ENCODE measurements at places on chromosomes 7 and 10. TPM values are rescaled to one million over a fixed set of nuclear protein-coding genes. Genes with fewer than 3 reads are reported as not detected.

DNA sequence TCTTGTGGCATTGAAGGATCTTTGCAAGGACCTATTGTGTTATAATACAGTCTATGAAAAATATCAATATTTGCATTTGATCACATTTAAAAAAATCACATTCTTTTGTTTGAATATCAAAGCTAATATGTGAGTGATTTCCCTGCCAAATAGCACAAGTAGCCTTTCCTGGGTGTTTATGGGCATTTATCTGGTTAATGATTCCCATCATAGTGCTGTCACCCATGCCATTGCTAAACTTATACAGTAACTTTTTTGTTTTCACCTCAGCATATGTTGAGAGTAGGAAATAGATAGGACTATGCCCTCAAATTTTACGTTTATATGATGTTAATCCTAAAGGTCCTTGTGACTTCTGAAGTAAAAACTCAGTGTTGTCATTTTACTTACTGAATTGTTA is 136.9 kb downstream of the CFTR start:
- no peak for DNase-seq

DNA sequence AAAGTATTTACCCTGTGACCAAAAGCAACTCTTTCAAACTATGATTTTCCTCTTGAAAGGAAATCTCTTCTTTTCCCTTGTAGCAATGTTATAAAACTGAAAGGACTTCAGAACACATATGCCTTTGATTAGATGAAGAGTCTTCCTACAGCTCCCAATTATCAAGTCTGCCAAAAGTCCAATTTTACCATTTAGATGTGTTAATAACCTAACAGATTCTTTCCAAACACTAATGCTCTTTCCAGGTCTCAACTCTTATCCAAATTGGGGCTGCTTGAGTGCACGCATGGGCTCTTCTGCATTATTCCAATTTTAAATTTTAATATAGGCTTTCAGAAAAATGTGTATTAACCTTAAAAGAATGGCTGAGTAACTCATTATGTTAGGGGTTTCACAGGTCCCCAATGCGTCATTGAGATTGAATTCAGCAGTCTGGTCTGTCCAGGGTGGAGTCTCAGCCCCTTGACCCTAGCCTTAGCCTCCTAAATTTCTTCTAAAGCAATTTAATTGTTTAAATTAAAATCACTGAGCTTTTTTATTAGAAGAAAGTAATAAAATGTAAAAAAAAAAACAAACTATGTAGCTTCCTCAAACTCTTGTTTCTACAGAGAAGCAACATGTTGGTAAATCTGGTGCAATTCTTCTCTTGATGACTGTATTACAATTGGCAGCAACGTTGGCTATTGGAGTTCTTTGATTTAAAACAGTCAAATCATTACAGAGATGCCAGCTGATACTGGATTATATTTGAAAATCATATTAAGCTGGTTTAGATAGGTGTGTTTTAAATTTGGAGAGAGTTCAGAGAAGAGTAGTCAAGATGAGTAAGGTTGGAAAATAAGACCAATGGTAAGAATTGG is 170.4 kb downstream of the DKK1 start:
- no peak for DNase-seq

- no peak for DNase-seq
These were observed 85.2 kb downstream of the ARHGAP22 start for GRCh38 chr10:48519481-48520183.

DNA sequence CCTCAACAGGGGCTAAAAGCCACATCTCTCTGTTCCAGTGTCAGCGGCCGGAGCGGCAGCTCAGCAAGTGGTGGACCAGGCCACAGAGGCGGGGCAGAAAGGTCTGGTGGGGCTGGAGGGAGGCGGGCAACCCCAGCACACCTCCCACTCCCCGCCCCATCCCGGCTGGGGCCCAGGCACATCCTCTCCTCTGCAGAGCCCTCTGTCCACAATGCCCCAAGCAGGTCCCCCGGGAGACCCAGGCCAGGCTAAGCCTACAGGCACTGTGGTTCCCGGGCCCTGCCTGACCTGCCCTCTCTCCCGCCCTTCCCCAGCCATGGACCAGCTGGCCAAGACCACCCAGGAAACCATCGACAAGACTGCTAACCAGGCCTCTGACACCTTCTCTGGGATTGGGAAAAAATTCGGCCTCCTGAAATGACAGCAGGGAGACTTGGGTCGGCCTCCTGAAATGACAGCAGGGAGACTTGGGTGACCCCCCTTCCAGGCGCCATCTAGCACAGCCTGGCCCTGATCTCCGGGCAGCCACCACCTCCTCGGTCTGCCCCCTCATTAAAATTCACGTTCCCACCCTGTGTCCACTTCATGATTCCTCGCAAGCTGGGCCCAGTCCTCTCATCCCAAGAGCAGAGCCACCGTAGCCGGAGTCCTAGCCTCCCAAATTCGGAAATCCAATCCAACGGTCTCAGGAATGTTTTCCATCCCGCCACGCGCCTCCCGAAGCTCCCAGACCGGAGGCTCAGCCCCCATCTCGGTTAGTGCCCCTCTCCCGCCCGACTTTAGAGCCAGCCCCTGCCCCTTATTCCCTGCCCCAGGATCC is 2.1 kb downstream of the ADIRF start:
- peak; percentile 93 for DNase-seq

DNA sequence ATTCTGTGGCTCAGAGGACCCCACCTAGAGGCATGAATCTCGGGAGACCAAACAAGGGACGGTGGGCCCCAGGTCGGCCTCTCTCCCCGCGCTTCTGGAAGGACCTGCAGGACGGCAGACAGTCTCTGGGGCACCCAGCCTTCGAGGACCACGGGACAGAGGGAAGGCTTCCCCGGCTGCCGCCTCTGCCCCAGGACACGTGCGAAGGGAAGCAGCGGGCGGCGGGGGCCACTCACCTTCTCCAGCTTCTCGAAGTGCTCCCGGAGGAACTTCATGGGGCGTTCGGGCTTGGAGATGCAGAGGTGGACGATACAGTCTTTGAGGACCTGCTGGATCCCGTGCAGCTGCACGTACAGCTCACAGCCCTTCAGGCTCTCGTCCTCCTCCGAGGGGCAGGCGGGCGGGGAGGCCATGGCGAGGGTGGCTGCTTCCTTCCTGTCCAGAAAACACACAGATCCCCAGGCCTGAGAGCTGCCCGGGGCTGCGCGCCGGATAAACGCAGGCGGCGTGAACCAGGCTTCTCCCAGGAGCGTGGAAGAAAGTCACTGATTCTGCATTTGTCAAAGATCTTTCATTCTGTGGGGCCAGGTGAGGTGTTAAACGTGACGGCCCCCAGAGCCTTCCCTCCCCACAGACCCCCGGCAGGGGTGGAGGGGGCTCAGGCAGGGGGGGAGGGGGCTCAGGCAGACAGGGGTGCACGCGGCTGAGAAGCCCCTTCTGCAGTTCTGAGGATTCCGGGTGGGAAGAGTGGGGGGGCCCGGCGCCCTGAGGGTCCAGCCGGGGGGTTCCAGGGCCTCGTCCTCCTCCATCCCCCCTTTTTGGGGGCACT is 15.2 kb upstream of the DNAAF5 start:
- no peak for DNase-seq

DNA sequence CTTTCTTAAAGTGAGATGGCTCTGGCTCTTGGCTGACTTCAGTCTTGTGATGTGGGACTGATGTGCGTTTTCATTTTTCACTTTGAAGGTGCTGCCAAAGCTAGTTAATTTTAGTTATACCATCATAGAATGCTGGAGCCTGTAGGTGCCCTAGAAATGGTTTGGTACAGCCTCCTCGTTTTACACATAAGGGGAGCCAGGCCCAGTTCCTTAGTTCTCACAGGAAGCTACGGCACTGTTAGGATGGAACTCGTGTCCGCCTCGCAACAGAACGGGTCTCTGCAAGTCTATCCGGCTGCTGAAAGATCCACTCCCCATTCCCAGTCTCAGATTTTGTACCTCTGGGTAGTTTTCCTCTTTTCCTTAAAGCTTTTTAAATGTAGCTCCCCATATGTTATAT is 173.2 kb upstream of the PRPS1L1 start:
- no peak for DNase-seq

DNA sequence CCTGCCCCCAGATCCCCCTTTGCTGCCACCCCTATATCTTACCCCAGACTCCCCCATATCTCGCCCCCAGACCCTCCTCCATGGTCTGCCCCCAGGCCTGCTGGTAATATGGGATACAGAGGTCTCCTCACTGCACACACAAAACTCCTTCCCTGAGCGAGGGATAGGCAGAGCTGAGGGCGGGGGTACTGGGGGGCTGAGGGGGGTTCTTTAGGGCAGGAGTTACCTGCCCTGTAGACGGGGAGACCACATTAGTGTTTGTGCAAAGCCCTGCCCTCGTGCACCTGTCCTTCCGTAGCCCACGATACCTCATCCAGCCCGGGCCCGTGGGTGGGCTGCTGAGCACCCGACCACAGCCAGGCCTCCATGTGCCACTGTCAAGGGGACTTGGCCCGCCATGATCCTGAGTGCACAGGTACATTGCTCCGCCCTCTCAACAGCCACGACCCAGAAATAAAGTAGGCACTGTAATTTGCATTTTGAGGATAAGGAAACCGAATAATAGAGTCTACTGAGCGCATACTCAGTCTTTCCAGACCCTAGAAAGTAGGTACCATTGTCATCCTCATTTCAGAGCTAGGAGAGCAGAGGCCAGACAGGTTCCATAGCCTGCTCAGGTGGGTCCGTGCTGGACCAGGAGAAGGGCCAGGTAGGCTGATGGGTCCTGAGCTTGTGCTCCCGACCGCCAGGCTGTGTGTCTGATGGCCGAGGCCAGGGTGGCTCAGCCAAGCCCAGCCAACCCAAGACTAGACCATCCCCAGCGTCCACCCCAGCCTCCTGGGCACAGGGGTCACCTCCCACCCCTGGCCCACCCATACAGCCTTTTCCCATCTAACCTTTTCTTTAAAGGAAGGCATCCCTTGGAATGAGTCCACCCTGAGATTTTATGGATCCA is 115.2 kb downstream of the LHPP start:
- DNase-seq: no peak

DNA sequence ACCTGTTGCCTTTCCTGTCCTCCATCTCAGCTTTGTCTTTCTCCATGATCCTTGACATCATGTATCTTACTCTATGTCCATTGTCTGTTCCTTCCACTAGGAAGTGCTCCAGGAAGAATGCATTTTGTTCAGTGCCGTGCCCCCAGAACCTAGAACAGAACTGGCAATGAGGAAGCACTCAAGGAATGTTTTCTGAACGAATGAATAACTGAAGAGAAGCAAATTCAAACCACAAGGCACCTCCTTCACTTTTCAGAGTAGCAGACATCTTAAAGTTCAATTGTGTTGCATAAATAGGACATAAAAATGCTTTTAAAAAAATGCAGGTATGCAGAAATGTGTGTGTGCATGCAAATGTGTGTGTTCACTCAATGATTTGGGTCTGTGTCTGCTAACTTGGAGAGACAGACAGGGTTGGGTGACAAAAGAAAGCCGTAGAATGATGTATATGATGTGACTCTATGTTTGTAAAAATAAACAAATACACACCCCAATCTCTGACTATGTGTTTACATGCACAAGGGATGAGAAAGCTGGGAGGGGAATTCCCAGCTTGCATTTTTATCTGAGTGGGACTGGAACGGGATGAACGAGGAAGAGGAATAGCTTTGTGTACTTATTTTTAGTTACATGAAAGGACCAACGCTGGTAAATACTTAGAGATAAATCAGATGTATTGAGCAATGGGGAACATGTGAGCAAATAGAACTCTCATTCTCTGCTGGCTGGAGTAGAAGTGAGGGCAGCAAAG is 237.7 kb downstream of the FANK1 start:
- DNase-seq: no peak

- DNase-seq: no peak
These were observed 1.0 kb upstream of the LRRN3 start for GRCh38 chr7:111089822-111090426.

- DNase-seq: no peak
These were observed 18.5 kb upstream of the SRGN start for GRCh38 chr10:69069090-69070042.

DNA sequence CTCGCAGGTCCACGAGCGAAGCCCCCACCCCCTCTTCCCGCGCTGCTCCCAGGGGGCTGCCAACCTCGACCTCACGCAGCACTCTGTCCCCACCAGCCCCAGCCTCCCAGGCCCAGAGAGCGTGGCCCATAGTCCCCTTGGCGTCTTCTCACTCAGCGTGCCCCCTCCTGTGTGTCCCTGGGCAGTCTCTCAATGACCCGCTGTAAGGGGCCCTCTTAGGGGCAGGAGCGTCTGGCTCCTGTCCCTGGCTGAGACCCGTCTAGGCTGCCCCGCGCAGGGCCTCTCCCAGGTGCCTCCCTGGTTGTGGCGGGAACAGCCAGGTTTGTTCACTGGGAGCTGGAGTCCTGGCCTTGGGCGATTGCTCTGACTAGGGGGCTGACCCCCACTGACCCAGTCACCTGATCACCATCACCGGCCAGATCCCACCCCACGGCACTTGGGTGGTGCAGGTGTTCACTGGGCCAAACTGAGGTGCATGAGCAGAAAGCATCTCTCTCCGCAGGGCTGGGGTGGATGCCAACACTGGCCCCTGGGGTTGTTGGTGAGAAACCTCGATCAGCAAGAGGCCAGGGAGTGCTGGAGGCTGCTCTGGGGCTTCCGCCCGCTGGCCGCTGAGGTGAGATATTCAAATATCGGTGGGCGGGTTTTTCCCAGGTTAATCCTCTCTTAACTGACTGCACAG is 12.6 kb upstream of the WDFY4 start:
- no peak for DNase-seq

DNA sequence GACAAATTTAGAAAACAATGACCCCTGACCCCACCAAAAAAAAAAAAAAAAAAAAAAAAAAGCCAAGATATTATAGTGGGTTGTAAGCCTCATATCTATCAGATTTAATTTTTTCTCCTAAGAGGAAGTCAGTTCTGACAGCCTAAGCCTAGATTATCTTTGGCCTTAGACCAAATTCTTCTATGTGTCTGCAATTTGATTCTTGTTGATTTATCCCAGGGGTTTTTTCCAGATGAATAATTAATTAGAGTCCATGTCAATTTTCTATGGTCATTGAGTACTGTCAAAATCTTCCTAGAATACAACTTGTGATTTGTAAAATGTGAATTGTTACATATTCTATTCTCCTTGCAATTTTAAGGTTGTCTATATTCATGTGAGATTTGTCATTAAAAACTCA is 151.6 kb upstream of the CACNA2D1 start:
- no peak for DNase-seq

DNA sequence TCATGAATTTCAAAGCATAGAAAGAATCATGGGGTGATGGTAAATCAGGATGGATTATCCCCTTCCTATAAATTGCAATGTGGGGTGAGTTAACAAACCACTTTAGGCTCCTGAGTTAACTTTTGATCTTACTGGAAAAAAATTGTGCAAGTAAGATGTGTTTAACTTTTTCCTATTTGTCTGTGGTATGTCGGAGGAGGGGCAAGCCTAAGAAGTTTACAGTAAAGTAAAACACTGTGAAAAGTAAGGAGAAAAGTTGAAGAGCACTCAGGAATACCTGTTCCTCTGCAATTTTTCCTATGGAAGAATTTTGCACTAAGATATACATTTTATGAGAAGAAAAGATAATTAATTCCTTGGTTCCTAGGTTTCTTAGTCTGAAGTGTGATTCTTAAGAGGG is 44.4 kb downstream of the IFIT5 start:
- no peak for DNase-seq

- no peak for DNase-seq
These were observed 117.5 kb upstream of the COL1A2 start for GRCh38 chr7:94277236-94277635.

- DNase-seq: no peak
These were observed 244.8 kb downstream of the KCNMA1 start for GRCh38 chr10:77392851-77393250.

Gene PKD2L1
- total RNA-seq: not detected

Gene LRGUK
- total RNA-seq: 0.07 TPM

Gene EMX2
- total RNA-seq: 3.3 TPM
